Stimulated activated naive B cell treated with anti-CD40 and anti-IgM and Interleukin-4, amounts not matched to agents 10 μg/mL and 1 μg/mL and 100 μg/mL, for 72 hours (primary cell): ENCODE measurements at places on chromosomes 16 and 17.

DNA sequence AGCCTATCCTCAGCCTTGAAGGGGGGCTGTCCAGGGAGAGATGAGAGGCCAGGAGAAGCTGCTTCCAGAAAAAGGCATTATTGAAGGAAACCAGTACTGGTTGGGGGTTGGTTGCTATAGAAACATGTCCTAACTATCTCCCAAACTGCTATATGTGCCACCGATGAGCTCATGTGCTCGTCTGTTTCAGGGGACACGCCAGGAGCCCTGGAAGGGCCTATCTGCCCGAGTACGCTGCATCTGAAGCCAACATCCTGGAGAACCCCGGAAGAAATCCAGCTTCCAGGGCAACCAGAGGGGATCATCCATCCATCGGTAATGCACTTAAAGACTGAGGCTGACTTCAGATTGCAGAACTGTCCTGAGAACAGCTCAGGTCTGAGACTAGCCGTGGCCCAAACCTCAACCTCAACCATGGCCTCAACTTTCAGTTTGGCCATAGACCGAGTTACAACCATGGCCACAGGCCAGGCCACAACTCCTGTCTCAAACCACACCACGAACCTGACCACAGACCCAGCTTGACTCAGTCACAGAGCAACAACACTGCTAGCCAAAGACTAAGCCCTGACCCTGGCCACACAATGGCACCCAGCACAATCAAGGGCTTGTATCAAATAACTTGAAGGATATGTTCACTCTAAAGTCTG lies 10.2 kb downstream of the PITPNM3 start:
- peaks cover 13% of the 10 kb centered on the region for H3K27me3 ChIP-seq
- peaks cover 9% of the 10 kb centered on the region for H3K4me1 ChIP-seq
- no peak for DNase-seq
- no peak overlapping the region for H3K27ac ChIP-seq

GRCh38 chr16:48123104-48123788 lies 32.5 kb downstream of the ABCC12 start:
- no peak for DNase-seq
- no peak overlapping the region for H3K27ac ChIP-seq
- no peaks in the 10 kb centered on the region for H3K36me3 ChIP-seq

DNA sequence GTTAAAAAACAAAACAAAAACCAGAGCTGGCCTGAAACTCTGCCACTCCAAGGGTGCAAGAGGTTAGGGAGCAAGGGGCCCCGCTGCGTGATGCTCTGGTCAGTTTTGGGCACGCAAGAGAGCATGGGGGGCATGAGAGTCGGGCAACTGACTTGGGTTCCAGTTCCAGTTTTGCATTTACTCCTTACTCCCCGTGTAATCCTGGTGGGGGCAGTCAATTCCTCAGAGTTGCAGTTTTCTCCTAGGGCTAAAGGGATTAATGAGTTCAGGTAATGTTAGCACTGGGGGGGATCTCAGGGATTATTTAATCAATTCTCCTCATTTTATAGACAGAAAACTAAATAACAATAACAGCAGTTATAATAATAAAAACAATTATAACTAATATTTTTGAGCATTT lies 72.9 kb upstream of the PMFBP1 start:
- no peak for DNase-seq
- no peak overlapping the region for H3K27ac ChIP-seq
- H3K4me3 ChIP-seq: no peak overlapping the region
- H3K27me3 ChIP-seq: no peaks in the 10 kb centered on the region
- no peaks in the 10 kb centered on the region for H3K36me3 ChIP-seq

DNA sequence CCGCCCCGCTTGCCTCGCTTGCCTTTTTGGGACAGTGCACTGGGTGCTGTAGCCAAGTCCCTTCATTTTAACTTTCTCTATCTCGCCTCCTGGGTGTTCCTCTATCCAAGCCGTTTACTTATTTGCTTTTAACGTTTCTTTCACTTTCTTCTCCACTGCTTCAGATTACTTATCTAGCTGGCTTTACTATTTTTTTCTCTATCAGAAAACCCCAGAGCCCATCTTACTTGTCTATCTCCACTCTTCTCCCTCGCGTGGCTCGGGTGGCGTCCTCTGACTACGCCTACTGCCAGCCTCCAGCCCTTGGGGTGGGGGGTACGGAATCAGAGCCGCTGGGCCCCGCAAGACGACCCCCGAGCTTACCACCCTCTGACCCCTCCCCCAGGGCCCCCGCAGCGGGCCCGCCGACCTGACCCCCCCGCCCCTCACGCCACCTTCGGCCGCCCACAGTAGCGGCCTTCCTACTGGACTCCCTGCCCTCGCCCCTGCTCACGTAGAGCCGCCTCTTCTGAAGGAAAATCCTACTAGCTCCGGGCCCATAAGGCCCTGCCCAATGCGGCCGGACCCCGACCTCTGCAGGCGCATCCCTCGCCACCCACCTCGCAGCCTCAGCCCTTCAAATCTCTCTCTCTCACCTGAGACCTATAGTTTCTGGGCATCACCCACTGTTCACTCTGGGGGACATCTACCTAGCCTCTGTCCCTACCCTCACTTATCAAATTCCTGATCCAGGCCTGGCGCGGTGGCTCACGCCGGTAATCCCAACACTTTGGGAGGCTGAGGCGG lies 1.0 kb upstream of the SLC12A4 start:
- H3K27ac ChIP-seq: peak overlapping the region; percentile 90
- H3K27me3 ChIP-seq: no peaks in the 10 kb centered on the region
- H3K36me3 ChIP-seq: peaks cover 2% of the 10 kb centered on the region
- peak overlapping the region; percentile 92 for H3K4me3 ChIP-seq
- peaks cover 44% of the 10 kb centered on the region for H3K4me1 ChIP-seq
- DNase-seq: no peak

GRCh38 chr17:30549864-30550511 lies 72.8 kb downstream of the GOSR1 start:
- H3K4me3 ChIP-seq: no peak overlapping the region
- peak overlapping the region; percentile 25 for H3K27ac ChIP-seq
- DNase-seq: no peak
- H3K36me3 ChIP-seq: peaks cover 15% of the 10 kb centered on the region

GRCh38 chr16:6193718-6194117 lies 1096.1 kb upstream of the EEF2KMT start:
- no peaks in the 10 kb centered on the region for H3K4me1 ChIP-seq
- no peaks in the 10 kb centered on the region for H3K27me3 ChIP-seq
- DNase-seq: no peak

GRCh38 chr17:927611-928461 lies 51.7 kb downstream of the NXN start:
- H3K4me3 ChIP-seq: no peak overlapping the region
- no peaks in the 10 kb centered on the region for H3K4me1 ChIP-seq
- no peak overlapping the region for H3K27ac ChIP-seq
